Fibroblast of skin of right biceps (primary cell): ENCODE measurements at places on chromosomes 1 and 21.

DNA sequence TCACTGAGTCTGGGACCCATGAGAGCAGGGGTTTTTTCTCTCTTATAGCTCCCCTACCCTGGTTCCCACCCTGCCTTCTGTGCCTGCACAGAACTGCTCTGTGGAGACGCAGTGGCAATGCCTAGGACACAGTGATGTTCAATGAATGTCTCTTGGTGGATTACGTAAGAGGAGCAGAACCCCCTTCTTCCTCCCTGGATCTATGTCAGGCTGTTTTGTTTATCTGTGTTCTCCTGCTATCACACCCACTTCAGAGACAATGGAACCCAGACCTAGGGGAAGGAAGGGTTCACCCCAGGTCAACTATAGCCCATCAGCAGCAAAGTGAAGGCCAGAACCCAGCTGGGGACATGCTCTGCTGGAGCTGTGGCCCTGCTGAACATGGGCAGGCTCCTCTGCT is 2.0 kb downstream of the HPCAL4 start:
- DNase-seq = no peak

- DNase-seq = peak; percentile 78
Observed at GRCh38 chr21:29189353-29189752, 58.9 kb downstream of the MAP3K7CL start.

- DNase-seq = no peak
Observed at GRCh38 chr1:147753081-147753480, 7.3 kb downstream of the GJA5 start.

DNA sequence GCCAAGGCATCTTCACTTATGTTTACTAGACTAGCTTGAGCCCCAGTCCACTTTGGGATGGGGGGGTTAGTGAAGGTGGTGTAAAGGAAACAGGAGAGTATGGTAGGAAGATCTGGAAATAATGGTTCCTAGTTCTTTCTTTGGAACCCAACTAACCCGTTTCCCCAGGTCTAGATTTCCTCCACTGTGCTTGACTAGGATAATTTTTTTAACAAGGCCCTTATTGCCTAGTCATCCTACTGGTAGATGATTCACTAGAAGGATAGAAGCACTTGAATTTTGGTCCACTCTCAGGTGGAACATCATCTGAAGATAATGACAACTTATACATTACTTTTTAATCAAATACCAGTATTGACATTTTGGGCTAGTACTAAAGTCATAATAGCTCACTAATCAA is 45.9 kb upstream of the MYOCOS start:
- no peak for DNase-seq
